ENCODE measurements at places on chromosomes 6 and 20. TPM values are rescaled to one million over a fixed set of nuclear protein-coding genes. Genes with fewer than 3 reads are reported as not detected.

The LY6G6F gene
- not detected for total RNA-seq

The LSM14B gene
- total RNA-seq, result 56.8 TPM

The LGSN gene
- total RNA-seq, result not detected

The PHF10 gene
- 72.9 TPM for total RNA-seq

The FAM184A gene
- 5.5 TPM for total RNA-seq

The NFATC2 gene
- 12.1 TPM for total RNA-seq

The LHFPL5 gene
- not detected for total RNA-seq

The SIRPG gene
- total RNA-seq, result 0.28 TPM

The PROKR2 gene
- total RNA-seq, result 0.83 TPM

The CGA gene
- total RNA-seq, result not detected

GRCh38 chr6:81889377-81890053, 137.0 kb upstream of the TENT5A start:
- no peak for DNase-seq

- no peak for DNase-seq
Observed at GRCh38 chr6:18126121-18126520, 3.6 kb upstream of the NHLRC1 start.

DNA sequence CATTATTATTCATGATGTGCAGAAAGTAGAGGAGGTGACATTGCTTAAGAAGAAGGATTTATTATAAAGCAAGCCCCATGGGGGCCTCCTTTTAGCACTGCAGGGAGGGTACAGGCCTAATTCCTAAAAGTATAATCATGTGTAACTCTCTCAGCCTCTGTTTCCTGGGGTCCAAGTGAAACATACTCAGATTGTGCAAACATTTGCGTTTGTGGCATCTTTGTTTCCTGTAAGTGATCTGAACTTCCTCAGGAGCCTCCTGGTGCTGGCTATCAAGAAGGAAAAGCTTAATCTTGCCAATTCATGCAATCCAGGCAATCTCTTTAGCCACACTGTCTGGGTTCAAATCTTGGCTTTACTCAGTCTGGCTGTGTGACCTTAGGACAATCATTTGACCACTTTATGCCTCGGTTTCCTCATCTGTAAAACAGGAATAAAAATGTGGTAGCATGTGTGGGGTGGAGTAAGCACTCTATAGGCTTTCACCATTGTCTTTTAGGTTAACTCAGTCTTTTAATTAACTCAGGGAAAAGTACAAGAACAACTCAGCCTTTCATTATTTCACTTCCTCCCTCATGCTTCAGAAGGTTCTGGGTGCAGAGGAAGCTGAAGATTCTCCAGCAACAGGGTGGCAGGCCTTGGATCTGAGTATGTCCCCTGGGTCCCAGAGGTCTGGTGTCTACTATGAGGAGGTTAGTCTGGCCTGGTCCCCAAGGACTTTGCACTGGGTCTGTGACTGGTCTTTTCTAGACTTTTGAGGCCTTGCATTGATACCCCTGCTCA, 831 bp upstream of the SIRPB2 start:
- DNase-seq, result no peak

- no peak for DNase-seq
Observed at GRCh38 chr6:15977050-15977449, 151.8 kb upstream of the MYLIP start.

DNA sequence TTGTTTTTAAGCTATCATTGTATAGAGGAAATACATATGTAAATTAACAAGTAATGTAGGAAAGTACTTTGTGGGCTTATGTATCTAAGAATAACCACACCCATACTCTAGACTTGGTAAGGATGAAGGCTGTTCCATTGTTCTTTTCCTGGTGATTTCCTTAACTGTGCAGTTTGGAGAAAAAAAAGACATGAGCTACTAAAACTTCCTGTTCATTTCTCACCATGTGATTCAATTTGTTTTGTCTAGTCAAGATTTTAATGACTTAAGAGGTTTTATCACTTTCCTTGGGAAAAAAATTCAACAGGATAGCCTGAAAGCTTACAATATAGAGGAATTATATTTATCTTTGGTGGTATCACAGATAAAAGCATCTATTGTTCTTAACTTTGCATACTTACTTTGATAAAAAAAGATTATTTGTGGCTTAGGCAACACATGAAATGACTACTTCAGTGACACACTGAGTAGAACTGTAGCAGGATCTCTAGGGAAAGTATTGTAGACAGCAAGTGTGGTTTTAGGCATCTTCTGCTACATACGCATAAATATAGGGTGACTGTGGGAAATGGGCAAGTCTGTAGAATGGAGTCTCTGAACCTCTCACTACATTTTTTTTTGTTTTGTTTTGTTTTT, 80.3 kb downstream of the GJA1 start:
- DNase-seq, result no peak

- no peak for DNase-seq
Observed at GRCh38 chr20:49887251-49888211, 27.8 kb downstream of the SPATA2 start.

DNA sequence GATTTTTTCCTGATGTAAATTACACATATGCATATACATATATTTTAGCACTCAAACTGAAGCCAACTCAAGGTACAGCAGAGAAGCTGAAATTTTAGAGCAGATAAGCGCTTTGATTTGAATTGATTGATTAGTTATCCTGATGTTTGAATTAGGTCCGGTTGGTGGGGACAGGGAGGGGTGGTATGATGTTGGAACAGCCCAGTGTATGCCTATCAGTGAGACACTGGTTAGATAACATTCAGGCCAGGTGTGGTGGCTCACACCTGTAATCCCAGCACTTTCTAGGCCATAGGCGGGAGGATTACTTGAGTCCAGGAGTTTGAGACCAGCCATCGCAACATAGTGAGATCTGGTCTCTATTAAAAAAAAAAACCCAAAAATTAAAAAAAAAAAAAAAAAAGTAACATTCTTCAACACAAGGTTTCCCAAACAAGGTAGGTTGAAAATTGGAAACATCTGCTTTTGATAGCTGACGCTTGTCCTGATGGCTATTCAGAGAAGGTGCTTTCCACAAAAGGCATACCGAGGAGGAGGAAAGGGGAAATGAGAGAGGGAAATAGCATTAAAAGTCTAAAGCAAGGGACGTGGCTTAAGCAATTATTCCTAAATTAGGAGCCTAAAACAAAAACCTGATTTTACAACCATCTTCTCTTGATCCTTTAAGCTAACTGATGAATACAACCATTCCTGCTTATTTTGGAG, 288.4 kb upstream of the JARID2 start:
- no peak for DNase-seq

DNA sequence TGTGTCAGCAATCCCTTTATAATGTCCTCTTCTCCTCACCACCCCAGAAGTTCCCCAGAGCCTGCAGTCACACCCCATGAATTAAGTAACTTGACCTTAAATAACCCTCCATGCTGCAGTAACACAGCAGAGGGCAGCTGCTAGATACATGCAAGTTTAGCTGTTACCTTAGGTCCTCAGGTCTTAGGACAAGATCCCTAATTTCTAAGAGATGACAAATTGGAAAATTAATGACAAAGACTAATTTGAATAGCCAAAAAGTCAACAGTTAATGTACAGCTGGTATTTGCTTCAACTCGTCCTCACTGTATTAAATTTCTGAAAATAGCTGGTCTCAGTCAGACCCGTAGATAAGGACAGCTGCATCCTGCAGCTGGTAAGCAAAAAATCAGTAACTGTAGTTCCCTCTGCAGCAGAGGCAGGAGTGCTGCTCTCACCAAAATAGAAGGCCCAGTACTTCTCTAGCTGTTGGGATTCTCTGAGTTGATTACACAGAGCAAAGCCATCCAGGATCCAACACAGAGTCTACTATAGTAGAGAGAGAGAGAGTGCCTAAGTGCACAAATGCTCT, 62.4 kb downstream of the TNFRSF21 start:
- no peak for DNase-seq
